ENCODE measurements at places on chromosomes 7 and 10. TPM values are rescaled to one million over a fixed set of nuclear protein-coding genes. Genes with fewer than 3 reads are reported as not detected.
A peak's percentile ranks its signal among the peaks of the same experiment; 100 is the strongest.

Gene EMX2
- total RNA-seq = not detected

- DNase-seq = no peak
Observed at GRCh38 chr10:132496360-132497062, 41.1 kb upstream of the INPP5A start.

- DNase-seq = no peak
Observed at GRCh38 chr7:38070718-38071117, 107.3 kb upstream of the STARD3NL start.

Gene AGR2
- total RNA-seq = not detected

DNA sequence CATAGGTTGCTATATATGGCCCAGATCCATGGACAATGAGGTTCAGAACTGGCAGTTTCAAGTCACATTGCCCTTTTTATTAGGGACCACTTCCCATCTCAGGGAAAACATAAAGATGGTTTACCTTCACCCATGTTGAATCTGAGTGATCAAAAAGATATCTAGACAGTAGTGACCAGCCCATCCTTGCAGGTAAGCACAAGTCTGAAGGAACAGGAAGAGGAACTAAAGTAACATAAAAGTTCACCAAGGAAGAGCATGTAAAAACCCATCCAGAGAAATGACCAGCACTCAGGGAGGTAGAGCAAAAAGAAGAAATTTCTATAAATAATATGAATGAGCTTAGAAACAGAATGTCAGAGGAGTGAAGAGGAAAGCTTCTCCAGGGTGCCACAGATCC lies 382.5 kb downstream of the PARD3 start:
- DNase-seq = no peak

GRCh38 chr10:87094373-87095235 lies at the start of the genes GLUD1 and SHLD2:
Gene GLUD1 (minus strand): TSS chr10:87094843. CDS start chr10:87094769, 74 bp downstream.
Gene SHLD2 (plus strand): TSS chr10:87095206. CDS start chr10:87151355, 56,149 bp downstream.
- peak; percentile 49 for DNase-seq

DNA sequence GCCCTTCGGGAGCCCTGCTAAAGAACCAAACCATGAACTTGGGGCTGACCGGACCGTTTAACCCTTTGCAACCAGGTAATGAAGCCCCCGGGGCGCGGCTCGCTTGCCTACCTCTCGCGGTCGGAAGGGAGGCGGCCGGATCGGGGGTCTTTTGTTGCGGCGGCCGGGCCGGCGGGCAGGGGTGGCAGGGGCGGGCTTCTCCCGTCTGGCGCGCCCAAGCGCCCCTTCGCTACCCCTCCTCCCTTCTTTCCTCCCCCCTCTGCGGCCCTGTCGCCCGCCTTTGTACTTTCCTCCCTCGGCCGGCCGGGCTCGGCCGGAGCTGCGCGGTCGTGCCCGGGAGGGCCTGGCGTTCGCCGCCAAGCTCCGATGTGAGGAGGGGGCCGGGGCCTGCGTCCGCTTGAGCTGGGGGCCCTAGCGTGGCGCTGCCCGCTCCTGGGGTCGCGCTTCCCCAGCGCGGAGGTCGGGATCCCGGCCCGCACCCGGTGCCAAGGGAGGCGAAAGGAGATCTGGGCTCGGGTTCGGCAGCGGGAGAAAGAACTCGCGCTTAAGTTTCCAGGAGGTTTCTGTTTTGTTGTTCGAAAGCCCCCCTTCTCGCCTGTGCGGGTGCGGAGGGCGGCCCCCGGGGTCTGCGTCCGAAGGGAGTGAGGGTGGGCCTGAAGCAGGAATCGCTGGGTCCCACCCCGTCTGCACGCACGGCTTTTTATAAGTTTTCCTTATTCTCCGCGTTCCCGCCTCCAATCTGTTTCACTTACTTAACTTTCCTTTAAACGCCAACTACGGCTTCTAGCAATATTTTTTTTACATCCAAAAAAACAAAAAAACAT lies 436.8 kb upstream of the GALNT17 start:
- DNase-seq = no peak

DNA sequence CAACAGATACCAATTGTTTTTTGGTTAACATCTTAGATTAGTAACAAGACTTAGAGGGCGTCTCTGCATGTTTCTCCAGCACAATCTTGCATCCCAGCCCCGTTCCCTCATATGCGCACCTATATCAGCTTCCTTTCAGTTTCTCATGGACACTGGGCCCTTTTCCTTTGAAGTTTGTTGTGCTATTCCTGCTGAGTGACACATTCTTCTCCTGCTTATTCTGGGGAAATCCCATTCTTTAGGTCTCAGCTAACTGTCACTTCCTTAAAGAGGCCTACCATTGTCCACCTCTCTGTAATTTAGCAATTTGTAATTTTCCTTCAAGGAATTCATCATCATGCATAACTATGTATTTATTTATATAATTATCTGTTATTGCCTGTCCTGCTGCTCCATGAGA lies 110.3 kb upstream of the STEAP1B start:
- no peak for DNase-seq

Gene TLX1
- total RNA-seq = not detected

DNA sequence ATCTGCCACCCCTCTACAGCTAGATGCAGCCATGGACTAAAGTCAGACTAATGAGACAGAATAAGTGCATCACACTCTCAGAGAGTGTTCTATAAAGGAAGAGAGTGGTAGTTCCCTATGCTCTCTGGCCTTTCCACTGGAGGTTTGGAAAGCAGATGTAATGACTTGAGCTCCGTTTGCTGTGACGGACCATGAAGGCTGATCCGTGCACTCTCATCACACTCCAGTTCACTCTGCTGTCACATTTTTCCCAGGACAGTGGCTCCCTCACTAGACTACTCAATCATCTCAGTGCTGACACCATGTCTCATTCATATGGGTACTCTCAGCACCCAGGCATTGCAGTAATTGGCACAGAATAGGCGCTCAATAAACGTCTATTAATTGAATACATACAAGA lies 20.4 kb downstream of the TRDMT1 start:
- DNase-seq = no peak

All from omental fat pad (tissue), 4 donors.